ENCODE measurements at places on chromosomes 5 and 9.

GRCh38 chr9:121634329-121635261, 16.8 kb upstream of the DAB2IP start:
- DNase-seq: no peak

- no peak for DNase-seq
Observed at GRCh38 chr5:33362915-33363314, 77.8 kb upstream of the TARS1 start.

GRCh38 chr5:156704139-156704538, 146.0 kb upstream of the PPP1R2B start:
- DNase-seq: no peak

GRCh38 chr9:76649894-76650293, 114.3 kb upstream of the PCA3 start:
- DNase-seq: no peak

DNA sequence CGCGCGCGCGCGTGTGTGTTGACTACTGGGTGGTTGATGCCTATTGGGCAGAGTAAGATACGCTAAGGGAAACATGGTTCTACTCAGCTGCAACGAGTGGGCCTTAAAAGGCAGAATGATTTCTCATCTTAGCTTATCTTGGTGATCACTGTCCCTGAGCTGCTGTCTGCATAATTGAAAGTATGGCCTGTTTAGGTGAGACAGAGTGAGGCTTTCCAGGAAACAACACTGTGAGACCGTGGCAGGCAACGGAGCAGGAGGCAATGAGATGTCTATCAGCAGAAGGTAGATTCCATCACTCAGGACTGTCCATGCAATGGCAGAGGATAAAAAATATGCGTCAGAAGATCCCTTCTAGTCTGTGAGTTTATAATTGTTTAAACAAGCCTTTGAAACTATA, 277.2 kb downstream of the TRIM32 start:
- no peak for DNase-seq

DNA sequence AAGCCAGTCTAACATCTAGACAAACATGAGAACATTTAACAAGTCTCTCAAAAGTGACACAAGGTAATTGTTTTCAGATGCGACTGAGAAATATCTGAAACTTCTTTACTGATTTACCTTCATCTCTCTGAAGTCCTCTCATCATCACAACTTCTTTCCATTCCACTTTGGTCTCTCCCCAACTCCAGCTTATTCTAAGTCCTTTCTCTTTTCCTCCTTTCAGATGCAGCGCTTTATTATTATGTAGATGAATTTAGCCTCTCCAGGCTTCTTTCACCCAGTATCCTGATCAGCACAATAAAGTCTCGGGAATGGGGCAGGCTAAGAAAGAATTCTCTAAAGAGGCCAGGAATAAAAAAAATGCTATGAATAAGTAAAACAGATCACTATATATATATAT, 128.0 kb downstream of the KCTD16 start:
- DNase-seq: no peak

DNA sequence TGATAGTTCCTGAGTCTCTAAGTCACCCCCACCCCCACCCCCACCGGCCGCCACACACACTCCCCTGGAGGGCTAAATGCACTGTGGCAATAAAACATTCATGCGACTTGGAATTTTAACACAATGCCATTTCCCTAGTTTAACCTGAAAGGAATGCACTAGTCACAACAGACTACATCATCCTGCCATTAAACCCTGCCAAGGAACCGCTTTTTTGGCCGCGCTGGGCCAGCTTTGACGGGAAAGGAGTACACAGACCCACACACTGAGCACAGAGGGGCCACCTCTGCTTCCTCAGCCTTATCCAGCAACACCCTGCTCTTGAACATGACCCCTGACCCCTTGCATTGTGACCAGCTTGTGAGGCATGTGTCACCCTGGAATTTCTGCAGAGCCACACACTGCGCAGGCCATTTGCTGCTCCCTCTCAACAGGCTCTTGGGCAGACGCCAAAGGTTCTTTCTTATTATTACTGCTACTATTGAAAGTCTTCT, 165.3 kb downstream of the BNC2 start:
- no peak for DNase-seq

GRCh38 chr5:31908396-31908795, 265.7 kb downstream of the GOLPH3 start:
- no peak for DNase-seq

GRCh38 chr5:141338538-141339306, at the start of gene PCDHGA2:
TSS of gene PCDHGA2 (plus strand) at chr5:141338760.
- DNase-seq: no peak

- no peak for DNase-seq
Observed at GRCh38 chr5:160769301-160769700, 82.7 kb downstream of the ATP10B start.

- DNase-seq: no peak
Observed at GRCh38 chr5:67286006-67286405, 89.4 kb upstream of the CD180 start.

GRCh38 chr5:92380069-92380770, 997.1 kb upstream of the ARRDC3 start:
- DNase-seq: no peak

DNA sequence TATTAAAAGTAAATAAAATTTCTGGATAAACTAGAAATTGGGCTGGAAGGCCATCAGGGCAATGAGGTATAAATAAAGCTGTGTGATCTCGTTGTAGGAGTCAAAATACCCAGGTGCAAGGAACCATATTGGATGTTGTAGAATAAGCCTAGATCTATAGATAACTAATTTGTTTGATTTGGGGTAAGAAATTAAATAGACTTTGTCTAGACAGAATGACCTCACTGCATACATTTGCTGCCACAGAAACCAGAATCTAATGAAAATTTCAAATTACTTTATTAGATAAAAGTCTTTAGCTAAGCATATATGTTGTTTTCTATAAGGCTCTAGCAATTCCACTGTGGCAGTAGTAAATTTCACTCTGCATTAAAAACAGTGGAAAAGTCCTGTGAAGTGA, 225.2 kb upstream of the ITGA1 start:
- DNase-seq: no peak

DNA sequence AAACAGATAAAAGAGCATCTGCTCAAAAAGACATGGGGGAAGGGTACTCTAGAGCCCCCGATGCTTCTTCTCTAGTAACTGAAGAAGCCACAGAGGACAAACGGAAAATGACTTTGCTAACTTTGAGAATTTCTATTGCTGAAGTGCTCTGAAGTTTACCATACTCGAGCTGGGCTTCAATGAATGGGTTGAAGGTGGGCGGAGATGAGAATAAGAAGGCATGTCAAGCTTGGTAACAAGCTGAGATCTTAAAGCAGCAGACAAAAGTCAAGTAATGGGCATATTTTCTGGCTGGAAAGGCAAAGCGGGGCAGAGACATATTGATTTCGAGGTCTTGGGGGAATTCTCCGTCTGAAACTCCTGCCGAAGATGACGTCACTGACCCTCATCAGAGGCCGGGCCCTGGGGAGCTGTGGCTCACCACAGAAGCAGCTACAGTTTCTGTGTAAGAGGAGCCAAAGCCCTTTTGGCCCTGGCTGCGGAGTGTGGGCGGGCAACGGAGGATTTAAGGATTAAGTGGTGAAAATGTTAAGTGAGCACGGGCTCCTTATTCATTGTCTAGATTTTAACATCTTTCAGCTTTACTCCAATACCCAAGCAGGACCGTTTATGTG, 115.8 kb upstream of the SLIT3 start:
- DNase-seq: no peak

DNA sequence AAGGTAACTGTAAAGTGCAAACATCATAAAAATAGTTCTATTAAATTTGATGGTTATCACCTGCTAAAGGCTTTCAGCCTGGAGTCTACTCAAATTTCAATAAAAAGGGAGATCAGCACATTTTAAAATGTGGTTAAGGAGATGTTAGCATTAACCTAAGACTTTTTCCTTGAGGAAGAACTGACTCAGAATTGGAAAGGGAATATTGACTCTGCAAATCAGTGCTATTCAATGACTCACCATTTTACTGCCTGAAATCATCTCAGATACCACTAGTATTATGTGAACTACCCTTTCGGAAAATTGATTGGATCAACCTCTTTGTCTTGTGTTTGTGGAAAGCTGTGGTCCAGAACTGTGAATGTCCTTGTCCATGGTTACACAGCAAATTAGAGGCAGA, 113.3 kb downstream of the ADRB2 start:
- no peak for DNase-seq

DNA sequence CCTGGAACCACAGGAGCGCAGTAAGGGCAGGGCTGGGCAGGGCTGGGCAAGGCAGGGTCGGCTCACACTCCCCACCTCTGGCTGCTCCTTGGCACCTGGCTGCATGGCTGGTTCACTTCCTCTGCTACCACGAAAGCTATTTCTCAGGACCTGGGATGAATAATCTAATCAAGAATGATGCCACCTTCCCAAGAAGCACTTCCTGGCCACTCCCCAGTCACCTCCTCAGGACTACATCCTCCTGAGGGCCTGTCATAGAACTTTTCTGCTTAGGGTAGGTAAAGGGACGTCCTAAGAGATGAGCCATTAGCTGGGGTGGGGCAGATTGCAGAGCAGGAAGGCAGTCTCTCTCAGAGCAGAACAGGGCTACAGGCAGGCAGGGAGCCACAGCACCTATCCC, 288.2 kb upstream of the MAP3K1 start:
- no peak for DNase-seq

GRCh38 chr9:1554081-1555035, 460.8 kb upstream of the SMARCA2 start:
- no peak for DNase-seq

DNA sequence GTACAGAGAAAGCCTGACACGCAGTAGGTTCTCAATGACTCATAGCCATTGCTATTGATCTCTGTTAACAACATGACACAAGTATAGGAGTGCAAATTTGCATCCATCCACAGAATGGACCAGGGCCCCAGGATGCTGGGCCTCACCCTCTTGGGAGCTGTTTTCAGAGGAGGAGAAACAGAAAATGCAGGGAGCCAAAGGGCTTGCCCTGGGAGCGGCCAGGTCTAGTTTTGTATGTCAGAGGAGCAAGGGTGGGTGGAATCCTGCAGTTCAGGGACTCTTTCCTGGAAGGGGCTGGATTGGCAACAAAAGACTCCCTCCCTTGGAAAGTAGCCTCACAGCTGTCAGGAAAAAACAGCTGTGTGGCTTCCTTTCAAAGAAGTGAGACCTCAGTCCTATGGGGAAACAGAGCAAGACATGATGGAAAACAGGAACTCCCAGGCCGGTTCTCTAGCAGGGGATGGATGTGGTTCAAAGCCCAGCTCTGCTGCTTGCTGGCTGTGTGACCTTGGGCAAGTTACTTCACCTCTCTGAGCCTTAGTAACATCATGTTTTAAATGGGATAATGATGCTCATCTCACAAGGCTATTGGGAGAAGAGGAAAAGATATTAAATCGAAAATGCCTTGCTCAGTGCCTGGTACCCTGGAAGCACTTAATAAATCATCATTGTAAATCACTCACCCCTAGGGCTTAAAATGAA, 50.5 kb upstream of the SH3PXD2B start:
- no peak for DNase-seq

GRCh38 chr5:6950250-6950649, 237.0 kb downstream of the TENT4A start:
- DNase-seq: no peak

DNA sequence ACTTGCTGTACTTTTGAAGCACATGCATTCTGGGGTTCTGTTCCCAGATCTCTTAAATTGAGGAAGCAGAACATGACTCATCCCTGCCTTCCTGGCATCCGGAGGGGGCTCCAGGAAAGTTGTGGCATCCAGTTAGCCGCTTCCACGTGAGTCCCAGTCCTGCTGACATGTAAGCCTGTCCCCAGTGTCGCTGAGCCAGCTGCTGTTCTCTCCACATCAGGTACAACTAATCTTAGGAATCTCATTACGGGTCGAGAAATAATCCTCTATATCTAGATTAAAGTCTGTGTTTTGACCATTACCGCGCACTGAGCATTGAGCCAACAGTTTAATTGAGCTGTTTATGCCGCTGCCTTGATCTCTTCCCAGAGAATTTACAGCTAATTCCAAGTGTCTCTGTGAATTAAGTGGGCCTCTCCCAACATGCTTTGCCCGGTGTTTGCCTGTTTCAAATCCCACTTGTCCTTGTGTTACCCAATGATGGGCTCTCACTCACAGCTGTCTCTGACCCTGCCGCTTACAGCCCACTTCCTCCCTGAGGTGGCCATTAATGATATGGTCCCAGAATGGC, 10.5 kb upstream of the SHB start:
- DNase-seq: no peak

GRCh38 chr5:143338658-143339366, 64.7 kb downstream of the NR3C1 start:
- no peak for DNase-seq

DNA sequence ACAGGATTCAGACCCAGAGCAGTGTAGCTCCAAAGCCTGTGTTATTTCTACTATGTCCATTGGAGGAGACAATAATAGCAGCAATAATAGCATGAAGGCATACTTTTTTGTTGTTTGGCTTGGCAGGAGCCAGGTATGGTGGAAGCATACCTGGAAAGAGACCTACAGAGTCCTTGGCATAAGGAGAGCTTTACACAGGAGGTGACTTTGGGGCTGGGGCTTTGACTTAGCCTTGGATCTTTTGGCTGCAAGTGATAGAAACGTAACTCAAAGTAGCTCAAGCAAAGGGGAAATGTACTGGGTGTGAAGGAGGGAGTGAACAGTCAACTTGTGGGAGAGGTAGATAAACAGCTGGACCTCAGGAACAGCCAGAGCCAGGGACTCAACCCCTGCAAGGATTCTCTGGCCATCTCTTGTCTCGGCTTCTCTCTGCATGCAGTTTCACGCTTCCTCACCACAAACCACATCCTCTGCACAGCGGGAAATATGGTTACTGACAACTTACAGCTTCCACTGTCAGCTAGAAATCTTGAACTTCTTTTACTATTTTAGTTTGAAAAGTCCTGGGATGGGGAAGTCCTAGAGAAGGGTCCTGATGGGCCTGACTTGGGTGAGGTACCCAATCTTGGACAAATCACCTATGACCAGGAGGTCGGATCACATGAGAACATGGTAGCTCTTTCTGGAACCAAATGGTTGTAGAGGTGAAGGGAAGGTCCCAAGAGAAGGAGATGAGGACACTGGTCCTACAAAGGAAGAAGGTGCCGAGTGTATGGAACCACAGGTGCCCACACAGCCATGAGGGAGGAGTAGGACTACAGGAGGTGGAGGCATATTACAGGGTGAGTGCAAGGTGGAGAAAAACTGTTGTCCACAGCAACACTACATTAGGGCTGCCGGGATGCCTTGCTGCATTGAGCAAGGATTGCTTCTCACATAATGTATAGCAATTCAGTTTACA, 47.0 kb upstream of the TGFBR1 start:
- DNase-seq: peak; percentile 56
